ENCODE measurements at places on chromosomes 5 and 9.

DNA sequence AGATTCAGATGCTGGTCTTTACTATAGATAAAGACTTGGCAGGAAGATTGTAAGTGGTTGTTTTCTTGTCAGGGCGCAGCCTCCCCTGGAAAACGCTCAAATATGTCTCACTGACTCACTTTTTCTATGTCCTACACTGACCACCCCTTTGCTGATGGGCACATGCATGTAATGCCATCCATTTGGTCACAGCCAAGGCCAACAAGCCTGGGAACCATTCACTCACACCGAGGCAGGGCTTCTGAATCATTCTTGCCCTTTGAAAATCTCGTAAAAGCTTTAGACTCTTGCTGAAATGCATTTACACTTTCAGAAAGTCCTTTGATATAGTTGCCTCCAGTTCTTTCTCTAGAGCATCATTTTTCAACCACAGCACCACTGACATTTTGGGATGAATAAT lies 249.4 kb downstream of the ACTL7B start:
- DNase-seq: no peak

DNA sequence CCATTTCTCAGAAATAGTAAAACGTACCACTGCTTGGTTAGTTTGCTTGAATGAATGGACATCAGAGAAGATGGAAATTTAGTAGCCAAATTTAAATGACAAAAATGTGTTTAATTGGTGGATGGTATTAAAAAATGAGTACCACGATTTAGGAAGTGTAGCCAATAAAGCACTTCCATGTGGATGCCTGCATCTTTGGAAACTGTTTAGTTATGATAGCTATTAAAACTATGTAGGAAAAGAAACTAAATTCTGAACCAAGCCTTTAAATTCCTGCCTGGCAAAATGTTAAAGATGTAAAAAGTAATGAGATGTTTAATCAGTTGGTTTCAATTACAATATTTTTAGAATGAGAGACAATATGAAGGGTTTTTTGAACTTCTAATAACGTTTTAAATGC lies 94.8 kb downstream of the NUDT12 start:
- no peak for DNase-seq

GRCh38 chr5:180683220-180683922 lies 34.0 kb upstream of the FLT4 start:
- no peak for DNase-seq

DNA sequence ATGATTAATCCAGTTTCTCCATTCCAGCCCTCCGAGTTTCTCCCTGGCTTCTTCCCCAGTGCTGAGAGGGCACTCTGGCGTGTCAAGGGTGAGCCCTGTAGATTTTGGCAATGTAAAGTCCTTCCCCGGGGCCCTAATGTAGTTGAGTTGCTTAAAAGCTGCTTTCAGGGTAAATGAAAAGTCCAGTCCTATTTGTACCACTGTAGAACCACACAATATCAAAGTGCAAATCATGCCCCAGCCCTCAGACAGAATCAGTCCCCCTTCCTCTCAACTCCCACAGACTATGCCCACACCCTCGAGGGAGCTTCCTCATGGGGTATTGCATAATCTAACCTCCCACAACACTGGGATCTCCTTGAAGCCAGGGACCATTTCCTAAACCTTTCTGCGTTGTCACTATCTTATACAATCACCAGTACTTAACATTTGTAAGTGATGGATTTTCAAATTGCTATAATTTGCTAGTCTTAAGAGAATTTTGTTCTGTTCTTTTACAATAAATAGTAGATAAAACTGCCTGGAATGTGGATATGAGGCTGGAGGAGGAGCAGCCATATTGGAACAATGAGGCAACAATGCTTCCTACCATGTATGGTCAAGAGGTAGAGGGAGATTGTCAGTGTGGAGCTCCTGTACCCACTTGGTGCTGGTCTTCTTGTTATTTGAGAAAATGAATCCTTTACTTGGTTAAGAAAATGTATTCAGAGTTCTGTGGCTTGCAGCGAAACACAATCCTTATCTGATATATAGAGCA lies 34.4 kb downstream of the ZNF366 start:
- no peak for DNase-seq

DNA sequence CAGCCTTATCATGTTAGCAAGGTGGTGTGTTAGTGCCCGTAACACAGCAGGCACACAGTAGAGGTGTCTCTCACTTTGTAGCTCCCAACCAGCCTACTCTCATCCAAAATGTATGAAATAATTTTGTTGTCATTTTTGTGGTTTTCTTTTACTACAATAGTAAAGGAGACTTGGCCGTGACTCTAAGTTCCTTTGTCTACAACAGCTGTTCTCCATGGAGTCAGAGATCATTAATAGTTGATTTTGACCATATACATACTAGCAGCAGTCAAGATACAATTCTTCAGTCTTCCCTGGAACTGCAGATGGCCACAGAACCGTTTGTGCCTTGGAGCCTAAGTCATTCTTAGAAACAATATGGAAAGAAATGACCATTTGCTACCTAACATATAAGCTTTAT lies 567.1 kb downstream of the TLR4 start:
- no peak for DNase-seq

- peak; percentile 55 for DNase-seq
Observed at GRCh38 chr5:74639807-74640449, 600 bp downstream of the ENC1 start.

GRCh38 chr9:136483589-136484152 lies 831 bp upstream of the SEC16A start:
- DNase-seq: peak; percentile 99

DNA sequence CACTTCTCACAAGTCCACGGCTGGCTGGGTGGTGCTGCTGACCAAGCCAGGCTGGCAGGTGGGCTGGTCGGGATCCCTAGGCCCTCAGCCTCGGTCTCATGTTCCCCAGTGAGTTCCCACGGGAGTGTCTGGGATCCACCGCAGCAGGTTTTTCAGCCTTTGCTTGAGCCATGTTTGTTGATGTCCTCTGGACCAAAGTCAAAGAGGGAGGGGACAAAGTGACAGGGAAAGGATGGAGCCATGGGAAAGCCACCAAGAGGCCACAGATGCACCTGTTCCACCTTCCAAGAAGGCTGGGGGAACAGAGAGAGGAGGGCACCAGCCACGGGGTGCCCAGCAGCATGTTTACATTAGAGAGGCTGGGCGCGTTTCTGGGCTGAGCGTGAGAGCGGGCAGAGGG lies 2.8 kb upstream of the UBAC1 start:
- no peak for DNase-seq

GRCh38 chr5:154087260-154087659 lies 48.5 kb downstream of the MFAP3 start:
- DNase-seq: no peak

DNA sequence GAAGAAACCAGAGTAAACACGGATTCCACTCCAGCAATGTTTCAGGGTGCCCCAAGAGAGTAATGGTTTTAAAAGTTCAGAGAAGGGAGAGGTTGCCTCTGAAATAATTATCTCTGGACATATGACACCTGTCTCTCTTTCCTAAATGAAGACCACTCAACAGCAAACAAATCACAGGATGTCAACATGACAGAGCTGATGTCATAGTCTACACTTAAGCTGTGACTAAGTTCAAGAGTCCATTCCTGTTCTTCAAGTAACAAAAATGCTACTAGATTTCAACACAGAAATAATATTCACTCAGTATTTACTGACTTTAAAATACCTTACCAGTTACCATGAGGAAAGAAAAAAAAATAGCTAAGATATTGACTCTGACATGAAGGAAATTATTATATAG lies 44.7 kb upstream of the SLC30A5 start:
- no peak for DNase-seq

GRCh38 chr9:34638138-34638445 lies 505 bp upstream of the SIGMAR1 start:
- DNase-seq: no peak

- no peak for DNase-seq
Observed at GRCh38 chr9:105921057-105921726, 226.9 kb downstream of the TMEM38B start.

DNA sequence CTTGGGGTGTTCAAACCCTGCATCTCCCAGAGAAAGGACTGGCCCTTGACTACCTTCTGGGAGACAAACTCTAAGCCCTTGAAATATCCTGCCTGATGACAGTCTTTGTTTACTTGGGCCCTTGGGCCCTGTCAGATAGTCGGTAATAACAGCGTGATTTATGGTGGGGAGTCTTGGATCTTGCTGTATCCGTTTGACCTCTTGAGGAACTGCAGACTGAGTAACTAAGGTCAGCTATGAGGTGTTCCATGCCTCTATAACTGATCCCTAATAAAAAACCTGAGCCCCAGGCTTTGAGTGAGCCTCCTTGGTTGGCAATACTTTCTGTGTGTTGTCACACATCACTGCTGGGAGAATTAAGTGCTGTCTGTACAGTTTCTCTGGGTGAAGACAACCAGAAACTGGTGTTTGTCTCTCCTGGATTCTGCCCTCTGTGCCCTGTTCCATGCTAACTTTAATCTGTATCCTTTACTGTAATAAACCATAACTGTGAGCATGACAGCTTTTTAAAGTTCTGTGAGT lies 56.2 kb upstream of the ANKRD33B start:
- DNase-seq: no peak

DNA sequence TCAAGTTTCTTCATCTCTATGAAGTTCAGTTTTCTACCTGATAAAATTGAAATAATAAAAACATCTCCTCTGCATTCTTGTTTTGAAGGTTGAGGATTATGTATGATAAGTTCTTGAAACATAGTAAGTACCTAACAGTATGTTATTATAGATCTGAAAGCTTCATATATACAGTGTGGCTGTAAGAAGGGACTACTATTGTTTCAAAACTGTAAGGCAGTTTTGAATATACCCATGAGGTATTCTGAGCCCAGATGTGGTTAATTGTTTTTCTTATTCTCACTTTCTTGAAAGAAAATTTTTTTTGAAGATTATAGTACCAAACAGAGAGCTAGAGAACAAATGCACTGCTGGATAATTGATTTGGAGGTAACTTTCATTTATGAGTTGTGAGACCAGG lies 383.2 kb downstream of the CHSY3 start:
- no peak for DNase-seq

DNA sequence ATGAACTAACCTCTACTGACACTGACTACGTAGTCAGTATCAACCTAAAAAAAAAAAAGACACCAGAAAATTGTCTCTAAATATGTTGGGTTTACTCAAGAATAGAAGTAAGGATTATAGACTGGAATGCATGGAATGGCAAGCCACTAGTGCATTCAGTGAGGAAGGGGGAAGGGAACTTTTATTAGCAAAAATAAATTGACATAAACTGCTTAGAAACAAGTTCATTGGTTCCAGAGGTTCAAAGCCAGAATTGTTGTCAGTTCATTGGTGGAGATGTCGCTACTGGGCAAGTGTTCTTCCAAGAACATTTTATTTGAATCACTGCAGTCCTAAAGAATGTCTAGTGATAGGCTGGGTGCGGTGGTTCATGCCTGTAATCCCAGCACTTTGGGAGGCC lies 26.1 kb upstream of the AOPEP start:
- DNase-seq: no peak

DNA sequence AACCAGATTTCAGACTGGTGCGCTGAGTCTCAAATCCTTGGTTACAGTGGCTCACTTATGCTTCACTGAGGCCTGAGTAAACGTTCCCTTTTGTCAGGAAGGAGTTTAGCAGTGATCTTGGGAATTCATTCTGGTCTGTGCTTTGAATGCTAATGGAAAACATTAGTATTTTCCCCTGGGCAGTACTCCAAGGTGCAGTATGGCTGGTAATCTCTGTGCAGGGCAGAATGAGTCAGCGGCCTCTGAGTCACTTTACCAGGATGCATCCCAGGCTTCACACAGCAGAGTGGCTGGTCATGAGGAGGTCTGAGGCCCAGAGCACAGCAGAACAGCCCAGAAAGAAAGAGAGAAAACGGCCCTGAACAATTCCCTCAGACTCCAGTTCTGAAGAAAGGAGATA lies 54.0 kb downstream of the PCA3 start:
- no peak for DNase-seq

- no peak for DNase-seq
Observed at GRCh38 chr9:108094676-108094993, 605.1 kb upstream of the KLF4 start.

DNA sequence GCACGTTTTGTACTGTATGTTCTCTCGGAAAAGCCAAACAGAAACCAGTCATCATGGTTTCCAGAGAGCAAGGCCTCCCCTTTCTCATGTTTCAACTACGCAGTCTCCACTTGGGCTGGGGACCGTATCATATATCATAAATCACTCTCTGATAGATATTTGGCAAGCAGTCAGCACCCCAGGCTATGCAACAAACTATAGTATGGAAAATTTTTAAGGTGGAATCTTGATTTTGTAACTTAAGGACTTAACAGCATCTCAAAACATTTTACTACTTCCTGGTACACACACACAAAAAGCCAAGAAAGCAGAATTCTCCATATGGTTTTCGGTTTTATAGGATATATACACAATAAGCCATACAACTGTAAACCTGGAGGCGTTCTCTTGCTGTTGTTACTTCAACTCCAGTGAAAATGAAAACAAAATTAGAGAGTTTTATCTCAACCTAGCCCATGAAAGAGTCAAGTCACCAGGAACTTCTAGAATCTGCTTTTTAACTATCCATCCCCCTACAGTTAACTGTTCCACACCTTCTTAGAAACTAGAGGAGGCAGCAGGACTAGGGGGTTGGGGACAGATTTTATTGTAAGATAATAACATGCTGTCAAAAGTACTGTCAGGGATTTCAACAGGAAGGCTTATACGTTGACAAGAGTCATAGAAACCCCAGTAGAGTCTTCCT lies 283.4 kb downstream of the NFIB start:
- no peak for DNase-seq

DNA sequence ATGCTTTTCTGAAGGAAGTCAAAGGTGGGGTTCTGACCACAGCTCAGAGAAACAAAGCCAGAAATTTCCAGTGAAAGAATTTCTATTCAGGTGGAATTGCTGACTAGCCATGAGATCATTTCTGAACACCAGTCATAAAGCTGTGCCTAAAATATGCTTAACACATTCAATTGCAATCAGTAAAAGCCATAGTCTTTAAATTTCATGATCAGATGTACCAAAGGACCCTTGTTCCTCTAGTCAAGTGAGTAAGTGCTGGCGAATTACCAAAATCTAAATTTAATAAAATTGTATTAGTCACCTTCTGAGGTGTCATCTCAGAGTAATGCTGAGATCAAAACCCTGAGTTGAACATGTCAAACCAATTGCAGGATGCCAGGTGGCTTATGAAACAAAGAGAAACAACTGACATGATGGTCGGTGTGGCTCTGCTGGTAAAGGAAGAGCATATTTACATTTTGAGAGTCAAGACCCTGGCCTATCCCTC lies 334.2 kb upstream of the CCNH start:
- no peak for DNase-seq

GRCh38 chr5:145904743-145905142 lies 31.6 kb upstream of the SH3RF2 start:
- no peak for DNase-seq

GRCh38 chr5:59164041-59164830 lies 581.4 kb downstream of the RAB3C start:
- no peak for DNase-seq

Data from stimulated activated naive CD8-positive, alpha-beta T cell treated with anti-CD3 and anti-CD28 coated beads, Interleukin-15, Interleukin-2, amounts not matched to agents 100 U/mL and 50 U/mL, for 24 hours (primary cell).